ENCODE measurements at places on chromosomes 11 and 22.

GRCh38 chr11:28289444-28289843 is 181.3 kb downstream of the METTL15 start:
- DNase-seq, result no peak

DNA sequence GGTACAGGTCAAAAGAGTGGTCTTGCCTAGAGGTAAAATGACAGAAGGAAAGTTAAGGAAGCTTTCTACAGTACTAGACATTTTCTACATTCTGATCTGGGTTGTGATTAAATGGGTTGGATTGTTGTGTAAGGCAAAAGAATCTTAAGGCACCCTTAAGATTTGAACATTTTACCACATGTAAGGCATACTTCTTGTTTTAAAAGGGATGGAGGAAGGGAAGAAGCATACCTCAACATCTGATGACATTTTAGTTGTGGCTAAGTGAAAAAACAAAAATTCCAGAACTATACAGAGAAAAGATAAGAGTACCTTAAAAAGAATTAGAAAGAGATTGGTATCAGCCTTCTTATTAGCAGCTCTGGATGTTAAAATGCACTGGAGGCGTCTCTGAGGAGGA is 356.0 kb upstream of the CADM1 start:
- no peak for DNase-seq

DNA sequence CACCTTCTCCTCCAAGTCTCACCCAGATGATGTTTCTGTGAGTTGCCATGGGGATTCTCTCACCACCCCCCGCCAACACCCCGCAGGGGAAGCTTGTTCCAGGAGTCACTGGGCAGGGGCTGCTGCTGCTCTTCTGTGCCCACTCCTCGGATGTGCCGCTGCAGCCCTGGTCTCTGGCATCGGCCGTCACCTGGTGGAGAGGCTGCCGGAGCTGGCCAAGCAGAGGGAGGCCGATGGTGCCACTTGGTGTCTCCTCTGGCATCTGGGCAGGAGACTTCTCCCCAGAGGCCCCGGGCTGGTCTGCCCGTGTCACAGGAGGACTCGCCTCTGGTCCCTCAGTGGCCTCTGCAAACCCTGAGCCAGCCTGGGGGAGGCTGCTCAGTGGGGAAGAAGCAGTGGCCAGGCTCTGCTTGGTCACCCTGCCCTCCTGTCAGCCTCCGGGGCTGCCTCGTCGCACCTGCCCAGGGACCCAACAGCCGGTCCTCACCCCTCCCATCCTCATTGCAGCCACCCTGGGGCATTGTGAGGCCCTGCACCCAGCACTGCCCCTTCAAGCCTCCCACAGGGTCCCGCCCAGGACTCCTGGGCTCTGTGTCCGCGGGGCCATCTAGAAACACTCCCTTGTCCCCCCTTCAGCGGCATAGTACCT is 424 bp upstream of the ADORA2A start:
- no peak for DNase-seq

DNA sequence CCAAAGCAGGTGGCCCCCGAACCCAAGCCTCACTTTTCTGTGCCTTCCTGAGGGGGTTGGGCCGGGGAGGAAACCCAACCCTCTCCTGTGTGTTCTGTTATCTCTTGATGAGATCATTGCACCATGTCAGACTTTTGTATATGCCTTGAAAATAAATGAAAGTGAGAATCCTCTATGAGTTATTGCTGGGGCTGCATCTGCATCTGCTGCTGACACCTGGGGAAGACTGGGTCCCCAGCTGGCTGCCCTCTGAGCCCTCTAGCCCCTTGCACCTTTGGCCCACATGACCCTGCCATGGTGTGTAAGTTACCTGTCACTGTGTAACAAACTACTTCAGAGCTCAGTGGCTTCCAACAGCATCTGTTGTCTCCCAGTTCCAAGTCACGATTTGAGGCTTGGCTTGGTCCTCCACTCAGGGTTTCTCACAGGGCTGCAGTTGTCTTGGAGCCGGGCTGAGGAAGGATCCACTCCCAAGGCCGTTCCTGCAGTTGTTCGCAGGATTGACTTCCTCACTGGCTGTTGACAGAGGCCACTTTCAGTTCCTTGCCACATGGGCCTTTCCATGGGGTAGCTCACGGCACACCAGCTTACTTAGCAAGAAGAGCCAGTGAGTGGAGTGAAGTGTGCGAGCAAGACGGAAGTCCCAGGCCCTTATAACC is 13.5 kb upstream of the UVRAG start:
- DNase-seq, result no peak

All from right kidney (tissue), 9 donors.